ENCODE measurements at places on chromosomes 16 and 17.

DNA sequence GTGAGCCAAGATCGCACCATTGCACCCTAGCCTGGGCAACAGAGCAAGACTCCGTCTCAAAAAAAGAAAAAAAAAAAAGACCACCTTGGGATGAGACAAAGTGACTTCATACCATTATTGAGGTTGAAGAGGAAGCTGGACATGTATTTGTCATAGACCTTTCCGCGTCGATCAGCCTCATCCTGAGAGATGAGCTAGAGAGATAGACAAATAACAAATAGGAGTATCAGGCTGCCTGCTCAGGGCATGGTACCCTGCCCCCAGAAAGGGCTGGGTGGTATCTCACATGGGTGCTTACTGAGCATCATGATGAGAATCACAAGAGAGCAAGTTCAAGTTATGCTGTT lies 22.1 kb downstream of the CNTNAP1 start:
- no peak for DNase-seq

DNA sequence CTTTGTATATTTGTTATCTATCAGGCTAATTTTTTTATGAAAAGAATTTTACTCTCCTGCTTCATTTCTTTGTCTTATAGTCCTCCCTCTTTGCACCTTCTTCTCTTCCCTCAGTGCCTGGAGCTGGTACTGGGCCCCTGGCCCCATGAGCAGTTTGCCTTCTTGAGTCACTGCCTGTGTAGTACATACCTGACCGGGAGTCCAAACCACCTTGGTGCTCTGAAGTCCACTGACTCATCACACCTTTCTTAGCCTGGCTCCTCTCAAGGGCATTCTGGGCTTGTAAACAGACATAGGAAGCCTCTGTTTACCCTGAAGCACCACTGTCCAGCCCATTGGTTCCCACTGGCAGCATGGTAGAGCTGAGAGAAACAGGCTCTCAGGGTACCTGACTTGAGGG lies 11.0 kb upstream of the TACO1 start:
- DNase-seq, result no peak

DNA sequence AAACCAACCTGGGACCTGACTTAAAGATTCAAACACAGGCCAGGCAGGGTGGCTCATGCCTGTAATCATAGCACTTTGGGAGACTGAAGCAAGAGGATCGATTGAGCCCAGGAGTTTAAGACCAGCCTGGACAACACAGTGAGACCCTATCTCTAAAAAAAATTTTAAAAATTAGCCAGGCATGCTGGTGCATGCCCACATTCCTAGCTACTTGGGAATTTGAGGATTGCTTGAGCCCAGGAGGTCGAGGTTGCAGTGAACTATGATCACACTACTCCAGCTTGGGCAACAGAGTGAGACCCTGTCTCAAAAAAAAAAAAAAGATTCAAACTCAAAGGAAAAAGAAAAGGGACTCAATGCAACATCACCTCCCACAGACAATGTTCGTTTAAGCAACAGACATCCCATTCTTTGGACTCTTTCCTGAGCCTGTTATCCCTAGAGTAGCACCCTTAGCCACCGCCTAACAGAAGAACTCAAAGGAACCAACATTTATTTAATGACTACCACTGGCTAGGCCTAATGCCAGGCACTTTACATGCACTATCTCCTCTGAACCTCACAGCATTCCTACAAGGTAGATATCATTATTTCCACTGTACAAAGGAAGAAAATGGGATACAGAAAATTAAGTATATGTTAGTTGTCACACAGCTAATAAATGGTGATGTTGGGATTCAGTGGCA lies 12.7 kb downstream of the MYO18A start:
- DNase-seq, result no peak

- DNase-seq, result no peak
These were observed 66.7 kb upstream of the DHX40 start for GRCh38 chr17:59498530-59499307.

DNA sequence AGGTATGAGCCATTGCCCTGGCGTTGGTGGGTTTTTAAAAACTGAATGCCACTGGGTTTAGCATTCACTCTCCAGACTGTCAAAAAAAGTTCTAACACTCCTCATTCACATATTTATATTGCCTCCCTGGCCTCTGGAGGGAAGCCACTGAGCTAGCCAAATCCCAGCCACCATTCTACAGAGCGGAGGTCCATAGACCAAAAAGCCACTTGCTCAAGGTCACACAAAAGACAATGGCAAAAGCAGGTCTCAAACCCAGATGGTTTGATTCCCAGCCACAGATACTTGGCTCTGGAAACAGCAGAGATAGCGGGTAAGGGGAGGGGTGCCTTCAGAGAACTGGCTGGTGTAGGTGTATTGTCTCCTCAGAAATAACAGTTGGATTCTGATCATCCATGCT lies 18.0 kb upstream of the CDIPT start:
- DNase-seq, result no peak

DNA sequence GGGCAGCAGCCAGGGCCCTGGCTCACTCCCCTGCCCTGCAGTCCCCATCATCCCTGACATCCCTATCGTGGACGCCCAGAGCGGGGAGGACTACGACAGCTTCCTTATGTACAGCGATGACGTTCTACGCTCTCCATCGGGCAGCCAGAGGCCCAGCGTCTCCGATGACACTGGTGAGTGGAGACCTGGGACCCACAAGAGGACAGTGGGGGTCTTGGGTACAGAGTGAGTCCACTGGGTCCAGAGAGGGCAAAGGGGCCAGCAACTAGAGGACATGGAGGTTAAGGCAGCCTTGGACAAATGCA lies 12.6 kb downstream of the GALK1 start:
- DNase-seq, result no peak

GRCh38 chr17:44901411-44901921 lies 2.2 kb upstream of the EFTUD2 start:
- no peak for DNase-seq

DNA sequence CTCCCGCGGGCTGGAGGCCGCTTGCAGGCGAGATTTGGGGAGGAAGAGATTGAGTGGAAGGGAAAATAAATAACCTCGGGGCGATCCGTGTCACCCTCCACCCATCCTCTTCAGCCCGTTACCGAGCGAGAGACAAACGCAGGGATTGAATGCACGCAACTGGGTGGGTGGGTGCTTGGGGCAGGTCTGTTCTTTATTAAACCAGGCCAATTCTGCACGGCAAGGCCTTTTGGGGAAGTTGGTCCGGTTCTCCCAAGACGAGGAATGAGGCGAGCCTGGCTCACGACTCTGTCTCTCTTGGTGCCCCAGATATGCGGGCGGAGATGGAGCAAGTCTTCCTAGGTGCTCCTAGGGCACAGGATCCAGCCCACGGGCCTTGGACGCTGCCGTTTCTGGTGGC lies 396 bp upstream of the HOXB7 start:
- DNase-seq, result no peak

DNA sequence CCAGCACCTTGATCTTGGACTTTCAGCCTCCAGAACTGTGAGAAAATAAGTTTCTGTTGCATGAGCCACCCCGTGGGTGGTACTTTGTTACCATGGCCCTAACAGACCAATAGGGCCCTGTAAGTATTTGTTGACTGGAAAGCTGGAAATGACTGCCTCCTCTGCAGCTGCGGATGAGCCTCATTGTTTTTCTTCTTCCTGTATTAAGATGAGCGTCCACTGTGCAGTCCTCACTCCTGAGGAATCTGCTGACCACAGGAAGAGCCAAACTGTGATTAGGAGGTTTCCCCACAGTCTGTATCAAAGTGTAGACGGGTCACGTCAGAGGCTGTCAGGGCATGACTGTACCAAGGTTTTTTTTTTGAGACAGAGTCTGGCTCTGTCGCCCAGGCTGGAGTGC lies 12.2 kb upstream of the AKTIP start:
- DNase-seq, result peak; percentile 43

DNA sequence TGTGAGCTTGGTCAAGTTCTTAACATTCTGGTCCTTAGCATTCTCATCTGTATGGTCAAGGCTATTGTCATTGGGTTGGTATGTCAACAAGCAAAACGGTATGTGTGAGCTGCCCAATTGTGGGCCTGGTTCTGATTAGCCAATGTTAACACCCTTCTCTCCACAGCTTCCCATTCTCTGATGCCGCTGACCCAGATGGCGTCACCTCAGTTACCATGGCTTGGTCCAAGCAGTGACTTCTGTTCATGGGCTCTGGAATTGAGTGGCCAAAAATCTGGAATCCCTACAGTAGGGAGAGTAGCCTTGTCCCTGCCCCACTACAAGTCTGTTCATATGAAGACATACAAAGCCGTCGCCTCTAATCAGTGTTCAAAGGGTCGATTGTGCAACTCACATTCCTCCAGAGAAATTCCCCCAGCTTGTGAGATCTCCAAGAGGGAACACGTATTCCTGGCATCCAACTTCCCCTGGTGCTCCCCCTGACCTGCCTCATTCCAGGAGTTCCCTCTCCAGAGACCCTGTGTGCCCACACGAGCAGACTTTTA lies 15.8 kb downstream of the TMEM98 start:
- peak; percentile 60 for DNase-seq

DNA sequence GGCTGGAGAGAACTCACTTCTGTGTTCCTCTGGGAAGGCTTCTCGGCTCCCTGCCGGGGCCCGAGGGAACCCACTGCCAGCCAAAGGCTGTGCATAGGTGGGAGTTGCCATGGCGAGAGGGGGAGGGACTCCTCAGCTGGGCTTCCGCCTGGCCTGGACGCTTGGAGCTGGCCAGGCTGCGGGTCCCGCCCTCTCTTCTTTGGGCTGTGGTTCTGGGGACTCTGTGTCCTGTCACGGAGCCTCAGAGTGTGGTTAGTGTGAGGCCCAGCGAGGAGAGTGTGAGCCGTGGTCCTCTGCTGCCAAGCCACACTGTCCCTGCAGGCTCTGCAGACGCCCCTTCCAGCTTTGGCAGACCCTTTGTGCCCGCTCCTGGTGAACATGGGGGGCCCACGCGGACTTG lies 123.1 kb downstream of the OR1D5 start:
- peak; percentile 72 for DNase-seq

- peak; percentile 80 for DNase-seq
These were observed 1.3 kb upstream of the RAB11FIP3 start for GRCh38 chr16:424033-424622.

- no peak for DNase-seq
These were observed 736 bp downstream of the APPBP2 start for GRCh38 chr17:60525328-60525684.

DNA sequence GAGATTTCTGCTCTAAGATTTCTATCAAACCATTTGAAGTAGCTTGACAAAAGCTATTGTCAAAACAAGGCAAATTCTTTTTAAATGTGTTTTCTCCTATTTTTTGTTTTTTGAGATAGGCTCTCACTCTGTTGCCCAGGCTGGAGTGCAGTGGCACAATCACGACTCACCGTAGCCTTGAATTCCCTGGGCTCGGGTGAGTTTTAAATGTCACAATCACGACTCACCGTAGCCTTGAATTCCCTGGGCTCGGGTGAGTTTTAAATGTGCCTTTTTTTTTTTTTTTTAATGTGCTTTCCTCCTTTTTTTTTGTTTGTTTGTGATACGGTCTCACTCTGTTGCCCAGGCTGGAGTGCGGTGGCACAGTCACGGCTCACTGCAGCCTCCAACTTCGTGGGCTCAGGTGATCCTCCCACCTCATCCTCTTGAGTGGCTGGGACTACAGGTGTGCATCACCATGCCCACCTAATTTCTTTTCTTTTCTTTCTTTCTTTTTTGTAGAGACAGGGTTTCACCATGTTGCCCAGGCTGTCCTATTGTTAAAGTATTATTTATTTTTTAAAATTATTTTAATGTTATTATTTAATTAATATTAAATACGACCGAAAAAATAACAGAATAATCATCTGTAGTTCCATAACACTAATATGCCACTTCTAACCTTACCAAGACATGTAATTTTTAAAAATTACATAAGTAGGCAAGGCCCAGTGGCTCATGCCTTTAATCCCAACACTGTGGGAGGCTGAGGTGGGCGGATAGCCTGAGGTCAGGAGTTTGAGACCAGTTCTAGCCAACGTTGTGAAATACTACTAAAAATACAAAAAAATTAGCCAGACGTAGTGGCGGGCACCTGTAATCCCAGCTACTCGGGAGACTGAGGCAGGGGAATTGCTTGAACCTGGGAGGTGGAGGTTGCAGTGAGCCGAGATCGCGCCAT lies 69.7 kb upstream of the FA2H start:
- no peak for DNase-seq

DNA sequence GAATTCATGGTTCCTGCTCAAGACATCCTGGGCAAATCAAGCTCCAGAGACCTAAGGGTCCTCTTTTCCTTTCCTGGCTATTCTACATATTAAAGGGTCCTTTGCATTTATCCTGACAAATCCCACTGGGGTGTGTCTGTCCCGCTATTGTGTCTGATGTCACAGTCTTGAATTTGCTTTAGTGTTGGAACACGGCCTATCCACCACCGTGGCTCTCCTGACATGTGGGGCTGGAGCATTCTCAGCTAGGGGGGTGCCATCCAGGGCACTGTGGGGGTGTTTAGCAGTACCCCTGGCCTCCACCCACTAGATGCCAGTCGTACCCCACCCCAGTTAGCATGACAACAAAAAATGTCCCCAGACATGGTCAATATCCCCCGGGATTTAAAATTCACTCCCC lies 92.9 kb downstream of the IRF8 start:
- DNase-seq, result no peak

- DNase-seq, result no peak
These were observed 94.6 kb downstream of the ITFG1 start for GRCh38 chr16:47366228-47366627.

DNA sequence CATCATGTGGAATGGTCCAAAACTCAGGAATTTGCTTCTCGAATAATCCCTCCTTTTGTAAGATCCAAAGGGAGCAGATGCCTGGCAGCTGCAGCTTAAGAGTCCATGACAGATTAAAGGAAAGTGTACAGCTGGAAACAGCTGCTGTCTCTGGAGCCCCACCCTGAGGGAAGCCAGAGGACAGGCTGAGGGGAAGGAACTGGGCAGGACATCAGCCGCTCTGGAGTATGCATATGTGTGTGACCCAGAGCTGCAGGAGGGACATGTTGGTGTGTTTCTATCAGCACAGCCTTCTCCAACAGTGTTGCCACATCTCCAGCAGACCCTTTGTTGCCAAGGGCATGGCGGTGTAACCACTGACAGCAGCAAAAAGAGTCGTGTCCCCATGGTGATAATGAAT lies 46.2 kb downstream of the CYB561 start:
- peak; percentile 87 for DNase-seq

DNA sequence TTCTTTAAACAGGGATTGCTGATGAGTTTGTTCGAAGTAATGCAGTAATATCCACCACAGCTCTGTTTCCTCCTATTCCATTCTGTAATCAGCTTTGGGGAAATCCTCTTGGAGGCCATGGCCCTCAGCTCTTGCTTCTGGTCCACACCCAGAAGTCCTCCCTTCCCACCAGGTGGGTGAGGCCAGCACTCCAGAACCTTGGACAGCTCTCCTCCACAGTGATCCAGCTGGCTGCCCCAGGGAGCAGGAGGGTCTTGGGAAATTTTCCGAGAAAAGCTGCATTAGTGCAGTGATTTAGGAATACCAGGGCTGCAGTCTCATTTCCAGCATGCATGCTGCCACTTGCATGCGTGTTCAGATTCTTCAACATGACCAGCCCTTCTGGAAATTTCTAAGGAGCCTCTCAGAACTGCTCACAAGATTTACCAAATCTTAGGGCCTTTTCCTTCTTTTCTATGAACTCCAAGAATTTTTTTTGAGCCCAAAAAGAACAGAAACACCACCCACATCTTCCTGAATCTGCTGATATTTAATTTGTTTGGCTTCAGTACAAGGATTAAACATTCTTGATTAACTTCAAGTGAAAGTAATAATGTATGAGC lies 4.2 kb downstream of the SMPD3 start:
- peak; percentile 55 for DNase-seq

GRCh38 chr17:40612599-40613244 lies 34.9 kb downstream of the SMARCE1 start:
- no peak for DNase-seq

- no peak for DNase-seq
These were observed 186.2 kb downstream of the RBFOX3 start for GRCh38 chr17:79424471-79425185.

- no peak for DNase-seq
These were observed 393.2 kb upstream of the MAF start for GRCh38 chr16:79993629-79994209.

- DNase-seq, result no peak
These were observed 195.9 kb upstream of the PMFBP1 start for GRCh38 chr16:72367851-72368250.

Measured in right cardiac atrium (tissue), 5 donors.